ENCODE measurements at places on chromosomes 4 and X.

DNA sequence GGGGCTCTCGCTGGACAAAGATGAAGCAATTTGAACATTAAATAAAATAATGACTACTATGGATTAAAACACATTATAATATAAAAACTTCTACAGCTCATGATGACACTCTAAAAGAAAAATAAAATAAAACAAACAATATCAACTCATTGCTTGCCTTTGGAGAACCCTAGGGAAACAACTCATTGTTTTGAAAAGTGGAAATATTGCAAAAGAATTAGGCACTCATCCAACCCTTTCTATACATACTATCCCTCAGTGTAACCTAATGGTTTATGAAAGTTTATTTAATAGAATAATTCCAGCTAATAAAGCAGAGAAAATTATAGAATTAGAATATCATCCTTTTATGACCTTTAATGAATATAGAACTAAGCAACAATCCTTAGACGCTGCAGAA is 718 bp downstream of the RAB40A start:
- no peak for DNase-seq

DNA sequence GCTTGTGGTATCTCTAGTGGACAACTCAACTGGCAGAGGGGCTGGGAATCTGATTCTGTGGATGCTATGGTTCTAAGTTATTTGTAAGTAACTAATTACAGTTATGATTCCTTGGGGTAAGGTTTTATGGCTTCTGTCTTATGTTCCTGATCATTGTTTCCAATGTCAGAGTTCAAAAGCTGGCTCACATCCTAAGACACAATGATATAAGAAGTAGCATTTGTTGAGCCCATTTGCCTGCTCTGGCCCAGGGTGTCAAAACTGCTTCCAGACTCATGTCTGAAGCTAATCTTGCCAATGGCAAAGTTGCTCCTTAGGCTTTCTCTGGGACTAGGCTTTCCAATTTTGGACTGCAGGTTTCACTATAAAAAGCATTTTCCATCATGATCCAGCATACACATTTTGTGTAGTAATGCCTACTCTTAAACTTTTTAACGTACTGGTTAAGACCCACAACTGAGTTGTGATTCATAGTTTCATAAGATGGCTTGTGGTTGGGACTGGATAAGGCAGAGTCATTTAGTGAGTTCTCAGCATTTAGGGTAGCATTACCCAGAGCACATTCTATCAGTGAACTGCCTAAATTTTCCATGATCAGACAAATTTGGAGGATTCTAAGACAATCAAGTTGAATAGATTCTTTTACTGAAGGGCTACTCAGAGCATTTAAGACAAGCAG is 50.0 kb downstream of the CCNI start:
- DNase-seq, result peak; percentile 43

- DNase-seq, result no peak
Measured at GRCh38 chr4:124152132-124152531, 560.4 kb downstream of the ANKRD50 start.

- DNase-seq, result no peak
Measured at GRCh38 chrX:20352504-20352903, 85.8 kb upstream of the RPS6KA3 start.

- no peak for DNase-seq
Measured at GRCh38 chrX:12581546-12581945, 209.7 kb upstream of the PRPS2 start.
